ENCODE measurements at places on chromosomes 7 and 10.
A peak's percentile ranks its signal among the peaks of the same experiment; 100 is the strongest.

GRCh38 chr7:27316311-27316710 is 73.7 kb downstream of the EVX1 start:
- DNase-seq: no peak

GRCh38 chr10:20962165-20962564 is 65.1 kb upstream of the NEBL start:
- DNase-seq: no peak

DNA sequence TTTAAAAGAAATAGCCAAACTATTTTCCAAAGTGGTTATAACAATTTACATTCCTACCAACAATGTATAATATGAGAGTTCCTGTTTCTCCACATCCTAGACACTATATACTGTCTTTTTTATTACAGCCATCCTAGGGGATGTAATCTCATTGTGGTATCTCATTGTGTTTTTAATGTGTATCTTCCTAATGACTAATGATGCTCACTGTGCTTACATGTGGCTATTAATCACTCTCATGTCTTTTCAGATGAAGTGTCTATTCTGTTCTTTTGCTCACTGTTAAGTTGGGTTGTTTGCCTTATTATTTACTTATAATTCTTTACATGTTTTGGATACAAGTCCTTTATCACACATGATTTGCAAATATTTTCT is 71.8 kb downstream of the ZNF438 start:
- DNase-seq: no peak

DNA sequence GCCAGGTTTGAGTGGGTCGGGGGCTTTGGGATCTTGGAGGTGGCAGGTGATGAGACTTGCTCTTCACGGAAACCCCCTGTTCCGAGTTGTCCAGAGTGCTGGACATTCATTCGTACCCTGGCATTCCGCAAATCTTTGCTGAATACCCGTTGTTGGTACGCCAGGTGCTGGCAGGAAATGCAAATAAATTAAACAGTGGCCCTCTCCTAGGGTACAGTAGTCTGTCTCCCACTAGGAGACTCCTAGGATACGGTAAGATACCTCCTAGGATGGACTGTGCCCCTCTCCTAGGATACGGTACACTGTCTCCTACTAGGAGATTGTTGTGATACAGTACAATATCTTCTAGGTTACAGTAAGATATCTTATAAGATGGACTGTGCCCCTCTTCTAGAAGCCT is 544 bp downstream of the SEC23IP start:
- DNase-seq: no peak

DNA sequence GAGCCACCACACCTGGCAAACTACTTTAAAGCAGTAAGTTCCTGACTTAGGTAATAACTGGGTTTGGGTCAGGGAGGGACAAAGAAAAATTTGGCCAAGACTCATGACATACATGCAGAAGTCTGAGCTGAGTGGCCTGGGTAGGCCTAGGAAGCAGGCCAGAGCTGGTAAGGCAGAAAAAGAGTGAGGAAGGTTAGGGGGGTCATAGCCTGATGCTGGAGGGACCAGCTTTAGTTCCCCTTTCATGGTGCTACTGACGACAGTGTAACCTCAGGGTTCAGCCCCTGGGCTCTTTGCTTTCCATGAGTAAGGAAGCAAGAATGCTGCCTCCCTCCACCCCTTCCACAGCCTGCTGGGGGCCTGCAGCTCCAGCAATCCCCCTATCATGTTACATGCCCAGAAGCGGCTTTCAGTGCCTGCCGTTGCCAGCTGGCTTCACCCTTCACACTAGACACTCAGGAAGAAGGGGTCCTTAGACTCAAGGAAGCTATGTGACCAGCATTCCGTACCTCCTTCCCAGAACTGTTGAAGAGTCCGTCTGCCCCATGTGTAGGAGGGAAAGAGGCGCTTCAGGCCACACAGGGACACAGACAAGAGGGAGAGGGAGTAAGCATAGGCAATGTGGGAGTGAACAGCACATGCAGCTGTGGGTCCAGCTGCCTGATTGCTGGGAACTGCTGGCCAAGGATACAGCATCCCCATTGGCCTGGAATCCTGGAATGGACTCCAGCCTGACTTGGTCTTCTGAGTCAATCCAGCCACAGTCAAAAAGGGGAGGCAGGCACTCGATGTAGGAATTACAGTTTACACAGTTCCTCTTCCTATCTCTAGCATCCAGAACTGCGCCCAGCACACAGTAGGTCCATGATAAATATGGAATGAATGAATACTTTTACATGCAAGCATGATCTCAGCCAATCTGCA is 4.1 kb upstream of the PLAU start:
- no peak for DNase-seq

DNA sequence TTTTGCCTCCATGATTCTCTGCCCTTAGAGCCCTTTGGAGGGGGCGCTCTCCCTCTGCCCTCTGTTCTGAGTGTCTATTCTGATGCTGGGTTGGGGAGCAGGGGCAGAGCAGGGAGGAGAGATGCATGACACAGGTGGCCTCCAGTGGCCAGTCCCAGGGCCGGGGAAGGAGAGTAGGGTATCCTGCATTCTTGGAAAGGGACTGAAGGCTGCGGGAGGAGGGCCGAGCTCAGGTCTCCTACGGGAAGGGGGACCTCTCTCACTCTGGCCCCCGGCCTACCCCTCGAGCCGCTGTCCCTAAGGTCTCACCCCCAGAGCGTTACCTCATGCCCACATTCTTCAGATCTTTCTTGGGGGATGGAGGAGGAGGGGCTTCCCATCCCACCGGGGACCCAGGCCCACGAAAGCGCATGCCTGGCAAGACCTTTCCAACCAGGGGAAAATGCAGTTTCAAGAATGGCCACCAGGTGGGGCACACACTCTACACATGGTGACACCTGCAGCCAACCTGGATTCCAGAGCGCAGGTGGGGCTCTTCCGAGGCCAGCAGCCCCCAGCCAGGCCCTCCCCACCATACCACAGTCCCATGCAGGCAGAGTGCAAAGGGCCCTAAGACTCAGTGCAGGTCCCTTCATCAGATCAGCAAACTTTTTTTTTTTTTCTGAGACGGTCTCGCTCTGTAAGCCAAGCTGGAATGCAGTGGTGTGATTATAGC is 86.4 kb downstream of the MYL10 start:
- peak; percentile 33 for DNase-seq

All from activated CD8-positive, alpha-beta memory T cell treated with anti-CD3 and anti-CD28 coated beads for 4 hours (primary cell).